Stimulated activated naive CD4-positive, alpha-beta T cell treated with Interleukin-2 at 50 U/mL for 16 hours (primary cell): ENCODE measurements at places on chromosomes 1 and 21.

DNA sequence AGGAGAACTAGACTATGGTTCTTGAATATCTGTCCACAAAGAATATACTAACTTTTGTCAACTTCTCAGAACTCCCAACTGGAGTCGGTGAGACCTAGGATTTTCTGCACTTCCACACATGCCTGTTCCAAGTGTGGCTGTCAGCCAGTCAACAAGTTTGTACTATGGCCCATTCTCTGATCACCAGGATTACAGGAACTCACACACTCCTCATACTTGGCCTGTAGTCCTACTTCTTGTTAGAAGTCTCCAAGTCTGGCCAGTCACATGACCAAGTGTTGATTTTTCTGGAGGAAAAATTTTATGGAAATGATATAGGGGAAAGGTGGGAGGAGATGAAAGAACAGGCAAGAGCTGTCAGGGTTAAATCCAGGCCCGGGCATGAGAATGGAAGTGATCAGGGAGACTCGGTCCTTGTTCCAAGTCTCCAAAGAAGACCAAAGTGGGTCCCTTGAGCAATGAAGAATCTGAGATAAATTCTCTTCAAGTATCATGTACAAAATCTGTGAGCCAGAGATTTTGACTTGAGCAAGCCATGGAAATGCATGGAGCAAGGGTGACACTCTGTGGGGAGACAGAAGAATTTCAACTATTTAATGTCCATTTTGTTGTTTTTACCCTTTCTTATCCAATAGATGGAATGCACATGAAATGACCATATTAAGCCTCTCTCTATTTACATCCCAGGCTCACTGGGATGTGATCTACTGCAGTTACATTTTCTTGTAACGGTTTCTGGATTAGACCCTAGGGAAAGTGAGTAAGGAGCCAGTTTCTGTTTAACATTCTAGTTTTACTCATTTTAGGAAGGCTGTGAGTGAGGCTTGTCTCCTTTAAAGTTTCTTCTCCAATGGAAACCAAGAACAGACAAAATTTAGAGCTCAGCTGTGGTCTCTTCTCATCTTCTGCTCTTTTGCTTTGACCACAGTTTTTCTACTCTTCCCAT, 320.9 kb downstream of the ASTN1 start:
- no peak for DNase-seq

- DNase-seq = no peak
These were observed 46.3 kb downstream of the KIF21B start for GRCh38 chr1:200977071-200977754.

GRCh38 chr1:29504196-29504595, 267.9 kb downstream of the PTPRU start:
- no peak for DNase-seq

DNA sequence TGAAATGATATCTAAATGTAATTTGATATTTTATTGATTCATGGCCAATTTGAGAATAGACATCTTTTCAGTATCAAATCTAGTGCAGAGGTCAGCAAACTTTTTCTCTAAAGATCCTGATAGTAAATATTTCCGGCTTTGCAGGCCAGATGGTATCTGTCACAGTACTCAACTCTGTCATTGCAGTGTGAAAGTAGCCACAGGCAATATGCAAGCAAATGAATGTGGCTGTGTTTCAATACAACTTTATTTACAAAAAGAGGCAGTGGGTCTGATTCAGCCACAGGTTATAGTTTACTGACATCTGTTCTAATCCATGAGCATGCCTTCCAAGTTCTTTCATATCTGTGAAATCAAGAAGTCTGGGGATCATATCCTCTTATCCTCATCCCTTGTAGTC, 221.2 kb downstream of the PRDM2 start:
- no peak for DNase-seq

GRCh38 chr1:173176246-173176645, 30.9 kb downstream of the TNFSF4 start:
- no peak for DNase-seq

DNA sequence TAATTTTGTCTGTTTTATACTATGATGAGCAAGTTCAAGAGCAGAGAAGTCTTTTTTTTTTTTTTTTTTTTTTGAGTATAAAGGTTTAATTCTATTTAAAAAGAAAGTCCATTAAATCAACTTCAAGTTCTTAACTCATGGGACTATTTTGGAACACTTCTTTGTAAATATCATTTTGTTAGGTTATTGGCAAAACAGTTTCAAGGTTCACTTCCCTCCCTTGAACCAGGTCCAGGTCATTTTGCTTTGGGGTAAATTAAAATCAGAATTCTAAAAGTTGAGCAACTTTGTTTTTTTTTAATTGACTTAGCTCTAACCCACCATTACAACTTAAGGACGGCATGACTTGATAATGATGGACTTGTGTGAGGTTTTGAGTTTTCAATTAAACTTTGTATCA, 72.3 kb downstream of the WLS start:
- DNase-seq = no peak

- DNase-seq = no peak
These were observed 87.9 kb downstream of the VAV3 start for GRCh38 chr1:107877092-107877491.

- DNase-seq = peak; percentile 58
These were observed 820 bp upstream of the TTF2 start for GRCh38 chr1:117059334-117059677.

DNA sequence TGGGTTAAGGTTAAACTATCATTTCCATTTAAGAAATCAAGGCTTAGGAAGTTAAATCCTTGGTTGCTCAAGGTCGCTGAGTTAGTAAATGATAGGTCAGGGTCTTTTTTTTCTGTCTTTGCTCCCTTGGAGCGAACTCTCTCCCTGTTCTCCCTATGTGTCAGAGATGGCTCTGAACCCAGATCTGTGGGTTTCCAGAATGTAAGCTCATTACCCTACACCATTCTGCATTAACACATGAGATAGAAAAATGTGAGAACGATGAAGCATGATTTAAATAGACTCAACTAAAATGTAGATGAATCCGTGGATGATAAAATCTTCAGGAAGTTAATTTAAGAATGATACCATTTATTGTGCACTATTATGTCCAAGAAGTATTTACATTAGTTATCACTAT, 25.0 kb upstream of the ST6GALNAC3 start:
- no peak for DNase-seq

GRCh38 chr1:197924516-197925123, 7.4 kb downstream of the LHX9 start:
- no peak for DNase-seq

GRCh38 chr1:117682372-117682771, 76.5 kb downstream of the TENT5C start:
- DNase-seq = no peak

DNA sequence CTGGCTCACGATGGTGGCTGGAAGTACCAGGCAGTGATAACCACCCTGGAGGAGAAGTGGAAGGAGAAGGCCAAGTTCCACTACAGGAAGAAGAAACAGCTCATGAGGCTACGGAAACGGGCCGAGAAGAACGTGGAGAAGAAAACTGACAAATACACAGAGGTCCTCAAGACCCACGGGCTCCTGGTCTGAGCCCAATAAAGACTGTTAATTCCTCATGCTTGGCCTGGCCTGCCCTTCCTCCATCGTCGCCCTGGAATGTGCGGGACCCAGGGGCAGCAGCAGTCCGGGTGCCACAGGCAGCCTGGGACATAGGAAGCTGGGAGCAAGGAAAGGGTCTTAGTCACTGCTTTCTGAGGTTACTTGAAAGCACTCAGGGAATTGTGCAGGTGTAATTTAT, 10.8 kb downstream of the IL24 start:
- no peak for DNase-seq

GRCh38 chr1:33275706-33276572, 19.6 kb downstream of the ZNF362 start:
- DNase-seq = no peak

DNA sequence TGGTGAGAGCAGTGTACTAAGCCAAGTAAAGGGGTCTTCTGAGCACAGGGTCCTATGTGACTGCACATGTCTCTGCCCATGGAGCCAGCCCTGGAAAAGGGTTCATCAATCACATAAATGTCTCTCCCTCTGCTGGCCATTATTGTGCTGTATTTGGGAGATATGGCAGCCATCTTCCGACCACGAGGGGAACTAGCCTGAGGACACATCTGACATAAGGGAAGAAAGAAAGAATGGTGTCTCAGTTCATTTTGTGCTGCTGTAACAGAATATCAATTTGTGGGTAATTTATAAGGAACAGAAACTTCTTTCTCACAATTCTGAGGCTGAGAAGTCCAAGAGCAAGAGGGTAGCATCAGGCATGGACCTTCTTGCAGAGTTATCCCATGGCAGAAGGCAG, 55.1 kb upstream of the GJA5 start:
- no peak for DNase-seq
